ENCODE measurements at places on chromosomes 16 and 17.
A peak's percentile ranks its signal among the peaks of the same experiment; 100 is the strongest.

DNA sequence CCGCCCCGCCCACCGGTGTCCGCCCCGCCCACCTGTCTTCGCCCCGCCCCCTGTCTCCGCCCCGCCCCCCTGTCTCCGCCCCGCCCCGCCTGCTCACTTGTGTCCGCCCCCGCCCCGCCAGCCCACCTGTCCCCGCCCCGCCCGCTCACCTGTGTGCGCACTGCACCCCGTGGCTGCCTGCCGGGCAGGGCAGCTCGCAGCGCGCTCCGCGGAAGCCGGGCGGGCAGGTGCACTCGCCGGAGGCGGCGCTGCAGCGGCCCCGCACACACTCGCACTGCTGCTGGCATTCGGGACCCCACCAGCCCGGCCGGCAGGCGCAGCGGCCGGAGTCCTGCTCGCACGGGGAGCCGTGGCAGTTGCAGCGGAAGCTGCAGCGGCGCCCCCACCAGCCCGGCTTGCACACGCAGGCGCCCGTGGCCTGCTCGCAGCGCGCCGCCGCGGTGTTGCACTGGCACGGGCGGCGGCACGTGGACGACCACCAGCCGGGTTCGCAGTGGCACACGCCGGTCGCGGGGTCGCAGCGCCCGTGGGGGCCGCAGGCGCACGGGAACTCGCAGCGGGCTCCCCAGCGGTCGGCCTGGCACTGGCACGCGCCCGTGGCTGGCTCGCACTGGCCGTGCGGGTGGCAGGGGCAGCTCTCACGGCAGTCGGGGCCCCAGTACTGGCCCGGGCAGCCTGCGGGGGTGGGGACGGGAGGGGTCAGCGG lies 2.1 kb downstream of the SCARF1 start:
- no peak for DNase-seq

- DNase-seq, result no peak
Measured at GRCh38 chr16:54903047-54903446, 27.6 kb upstream of the IRX5 start.

DNA sequence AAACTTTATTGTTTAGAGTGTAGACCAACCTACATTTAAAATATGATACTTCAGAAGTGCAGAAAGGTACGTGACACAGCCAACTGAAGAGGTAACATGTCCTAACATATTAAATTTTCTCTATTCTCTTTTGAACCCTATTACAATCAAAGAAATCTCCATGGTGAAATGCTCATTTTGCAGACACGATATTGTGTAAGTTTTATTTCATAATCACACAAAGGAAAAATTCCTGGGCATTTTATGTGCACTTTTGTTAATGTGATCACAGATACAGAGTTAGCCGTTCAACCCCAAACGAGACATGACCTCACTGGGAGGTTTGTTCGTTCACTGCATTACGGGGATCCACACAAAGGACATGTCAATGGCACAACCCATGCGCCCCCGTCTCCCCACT lies 21.8 kb downstream of the KCNJ16 start:
- no peak for DNase-seq

GRCh38 chr17:28057731-28058246 lies 15.3 kb downstream of the NLK start:
- no peak for DNase-seq

GRCh38 chr17:15926039-15926740 lies 18.7 kb upstream of the ADORA2B start:
- DNase-seq, result no peak

- DNase-seq, result peak; percentile 29
Measured at GRCh38 chr17:55458978-55459377, 37.3 kb upstream of the MMD start.

DNA sequence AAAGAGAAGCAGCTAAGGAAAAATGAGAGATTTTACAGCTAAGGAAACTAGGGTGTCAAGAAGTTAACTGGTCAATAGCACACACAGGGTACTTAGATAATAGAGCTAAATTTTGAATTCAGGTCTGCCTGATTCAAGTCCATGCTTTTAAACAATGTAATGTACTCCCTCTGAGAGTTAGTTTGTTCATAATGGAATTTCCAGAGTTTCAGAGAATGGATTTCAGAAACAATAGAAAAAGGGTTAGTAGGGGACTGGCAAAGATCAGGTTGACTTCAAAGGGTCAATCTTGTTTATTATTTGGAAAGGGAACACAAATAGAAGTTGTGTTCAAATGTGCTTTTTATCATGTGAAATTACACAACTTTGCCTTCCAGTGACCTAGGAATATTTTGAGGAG lies 17.9 kb downstream of the NSRP1 start:
- no peak for DNase-seq

Data from urothelium cell line (cell line).